ENCODE measurements at places on chromosomes 1 and 21.

DNA sequence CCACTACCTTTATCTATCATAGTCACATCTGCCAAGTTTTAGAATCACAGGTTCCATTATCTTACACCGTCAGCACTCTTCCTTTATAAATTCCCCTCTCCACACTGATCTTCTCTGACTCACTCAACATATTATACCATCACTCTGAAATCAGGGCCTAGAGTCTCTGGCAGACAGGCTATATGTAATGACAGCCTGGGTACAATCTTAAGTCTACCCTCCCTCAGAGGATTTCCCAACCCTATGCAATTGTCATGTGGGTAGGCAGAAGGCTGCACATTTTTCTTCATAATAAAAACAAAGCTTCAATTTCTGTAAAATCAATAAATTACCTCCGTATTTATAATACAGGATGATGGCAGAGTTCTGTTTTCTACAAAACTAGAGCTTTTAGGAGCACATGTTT lies 138.0 kb downstream of the RERE start:
- no peak for DNase-seq

DNA sequence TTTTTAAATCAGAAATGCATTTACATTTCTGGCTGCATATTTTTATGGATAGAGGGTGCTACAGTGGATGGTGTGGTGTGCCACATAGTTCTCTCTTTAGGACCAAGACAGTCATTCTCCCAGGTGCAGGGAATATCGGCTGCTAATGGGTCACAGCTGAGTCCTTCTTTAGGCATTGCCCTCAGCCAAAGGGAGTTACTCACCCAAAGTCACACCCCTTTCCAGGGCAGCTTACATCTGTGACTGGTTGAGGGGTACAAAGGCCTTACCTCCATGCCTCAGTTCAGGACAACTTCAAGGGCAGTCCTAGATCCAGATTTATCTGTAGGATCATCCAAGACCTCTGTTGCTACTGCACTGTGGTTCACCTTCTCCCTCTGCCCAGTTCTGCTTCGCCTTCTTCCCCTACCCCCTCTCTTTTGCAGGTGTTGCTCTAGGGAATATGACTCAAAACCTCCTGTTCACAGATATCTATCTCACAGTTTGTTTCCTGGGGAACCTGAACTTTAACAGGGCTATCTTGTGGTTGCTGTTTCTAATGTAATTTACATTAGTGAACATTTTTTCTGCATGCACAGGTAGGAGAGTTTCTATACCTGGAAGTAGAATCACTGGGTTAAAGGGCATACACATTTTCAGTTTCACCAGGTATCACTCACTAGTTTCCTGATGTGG lies 413.9 kb downstream of the RPS6KC1 start:
- DNase-seq = no peak

GRCh38 chr1:209238356-209238755 lies 345.2 kb upstream of the CAMK1G start:
- no peak for DNase-seq

DNA sequence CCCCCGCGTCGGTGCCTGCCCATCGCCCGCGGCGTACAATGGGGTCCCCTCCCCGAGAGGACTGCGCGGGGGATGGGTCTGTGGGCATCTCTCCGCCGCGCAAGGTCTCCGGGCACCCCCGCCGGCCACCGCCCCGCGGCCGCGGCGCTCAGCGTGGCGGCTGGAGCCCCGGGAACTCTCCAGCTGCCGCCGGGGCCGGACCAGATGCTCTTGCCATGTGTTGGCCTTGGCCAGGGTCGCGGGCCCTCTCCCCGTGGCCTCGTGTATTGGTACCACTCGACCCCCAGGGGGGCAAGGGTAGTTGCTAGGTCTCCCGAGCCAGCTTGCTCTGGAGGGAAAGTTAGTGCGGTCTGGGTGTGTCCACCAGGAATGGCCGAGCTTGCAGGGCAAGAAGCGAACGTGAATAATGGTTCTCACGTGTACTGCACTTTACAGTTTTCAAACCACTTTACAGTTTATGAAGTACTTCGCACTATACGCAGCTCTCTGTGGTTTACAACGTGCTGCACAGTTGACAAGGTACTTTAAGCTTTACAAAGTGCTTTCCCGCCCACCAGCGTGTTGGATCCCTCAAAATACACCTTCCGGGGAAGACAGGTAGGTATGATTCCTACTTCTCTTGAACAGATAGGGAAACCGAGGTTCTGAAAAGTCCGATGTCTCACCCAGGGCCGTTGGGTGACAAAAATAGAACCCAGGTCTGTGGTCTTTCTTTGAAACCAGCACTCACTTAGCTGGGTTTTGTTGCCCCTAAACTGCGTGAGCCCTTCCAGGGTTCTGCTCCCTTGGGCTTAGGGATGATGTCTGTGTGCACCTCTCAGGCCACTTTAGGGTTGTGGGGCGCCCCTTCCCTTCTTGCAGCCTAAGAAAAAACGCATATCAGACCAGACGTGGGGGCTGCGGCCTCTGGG lies 1.2 kb downstream of the EPHB2 start:
- DNase-seq = no peak

- DNase-seq = no peak
Observed at GRCh38 chr1:100516857-100517256, 21.1 kb upstream of the GPR88 start.

GRCh38 chr1:175270361-175270760 lies 77.8 kb upstream of the KIAA0040 start:
- no peak for DNase-seq

DNA sequence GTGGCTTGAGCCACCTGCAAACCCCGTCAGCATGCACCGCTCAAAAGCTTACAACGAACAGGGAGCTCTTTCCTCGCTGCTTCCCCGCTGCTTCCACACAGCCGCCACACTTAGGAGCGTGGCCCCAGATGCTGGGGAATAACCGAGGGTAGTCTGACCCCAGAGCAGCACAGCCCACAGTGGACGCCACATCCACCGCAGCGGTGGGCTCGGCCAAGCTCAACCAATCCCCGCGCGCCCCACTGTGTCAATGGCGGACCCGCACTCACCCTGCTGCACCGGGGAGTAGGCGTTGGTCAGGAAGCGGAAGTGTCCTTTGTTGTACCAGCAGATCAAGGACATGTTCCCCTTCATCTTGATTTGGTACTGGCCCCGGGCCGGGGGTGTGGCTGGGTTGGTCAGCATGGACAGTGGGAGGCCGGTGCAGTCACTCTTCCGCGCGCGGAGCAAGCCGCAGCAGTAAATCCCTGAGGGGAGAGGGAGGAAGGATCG lies 93.5 kb downstream of the PGBD5 start:
- DNase-seq = no peak

GRCh38 chr1:37294529-37294928 lies 179.9 kb upstream of the ZC3H12A start:
- no peak for DNase-seq

DNA sequence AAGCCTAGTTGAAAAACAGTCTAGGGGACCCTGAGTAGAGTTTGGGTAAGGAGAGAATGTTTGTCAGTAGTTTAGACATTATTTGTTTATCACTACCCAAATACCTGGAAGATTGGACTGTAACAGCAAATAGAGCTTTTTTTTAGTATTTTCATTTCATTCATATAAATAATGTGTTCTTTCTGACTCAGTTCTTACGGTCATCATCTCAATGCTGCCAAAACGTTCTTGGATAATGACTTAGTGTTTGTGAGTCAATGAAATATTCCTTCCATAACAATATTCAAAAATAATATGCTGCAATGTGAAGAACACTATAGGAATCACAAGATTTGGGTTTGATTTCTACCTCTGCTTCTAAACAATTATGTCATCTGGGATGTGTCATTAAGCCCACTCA lies 400.0 kb upstream of the PKN2 start:
- no peak for DNase-seq

DNA sequence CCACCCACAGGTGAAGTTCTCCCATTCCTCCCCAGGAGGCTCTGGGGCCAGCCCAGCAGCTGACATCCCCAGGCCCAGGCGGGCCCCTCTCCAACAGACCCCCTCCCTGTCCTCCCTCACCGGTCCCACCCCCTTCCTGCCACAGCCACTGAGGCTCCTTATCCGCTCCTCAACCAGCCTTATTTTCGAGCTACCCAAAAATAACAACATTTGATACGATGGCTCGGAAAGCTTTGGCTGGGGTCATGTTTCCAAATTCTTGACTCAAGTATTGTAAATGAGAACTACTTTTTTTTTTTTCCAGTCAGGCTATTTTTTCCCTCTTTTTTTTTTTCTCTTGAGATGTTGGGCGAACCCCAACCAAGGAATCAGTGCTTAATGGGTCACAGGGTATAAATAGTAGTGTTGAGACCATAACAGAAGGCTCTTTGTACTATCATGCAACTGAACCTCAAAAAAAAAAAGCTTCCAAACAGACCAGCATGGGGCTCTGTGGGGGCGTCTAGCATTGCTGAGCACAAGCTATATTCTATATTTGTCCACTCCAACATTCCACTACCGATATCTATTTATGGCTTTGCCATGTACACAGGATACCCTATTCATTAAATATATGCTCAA lies 27.2 kb downstream of the IRF2BP2 start:
- DNase-seq = no peak

DNA sequence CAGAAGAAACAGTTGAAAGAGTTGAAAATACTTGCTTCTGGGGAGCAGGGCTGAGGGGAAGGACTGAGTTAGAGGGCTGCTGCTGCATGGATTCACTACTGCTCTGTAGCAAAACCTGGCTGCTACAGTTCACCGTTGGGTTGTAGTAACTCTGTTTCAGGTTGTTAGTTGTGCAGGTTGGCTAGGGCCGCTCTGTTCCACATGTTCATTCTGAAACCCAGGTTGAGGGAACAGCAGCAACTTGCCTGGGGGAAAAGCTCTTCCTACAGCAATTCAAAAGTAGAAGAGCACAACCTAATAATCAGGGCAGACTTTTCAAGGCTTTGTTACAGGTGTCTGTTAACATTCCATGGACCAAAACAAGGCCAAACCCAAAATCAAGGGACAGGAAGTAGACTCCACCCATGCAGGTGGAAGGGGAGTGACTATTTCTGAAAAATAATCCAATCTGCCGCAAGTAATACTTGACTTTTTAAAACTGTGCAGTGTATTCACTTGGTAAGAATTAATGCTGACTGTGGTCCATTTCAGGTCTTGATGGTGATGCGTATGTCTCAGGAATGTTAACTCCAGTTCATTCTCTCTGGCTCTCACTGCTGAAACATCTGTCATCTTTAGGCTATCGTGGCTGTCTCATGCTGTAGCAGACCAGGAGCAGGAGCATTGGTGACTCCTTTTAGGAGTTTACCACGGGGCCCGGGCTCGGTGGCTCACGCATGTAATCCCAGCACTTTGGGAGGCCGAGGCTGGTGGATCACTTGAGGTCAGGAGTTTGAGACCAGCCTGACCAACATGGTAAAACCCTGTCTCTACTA lies 5.1 kb upstream of the PARK7 start:
- no peak for DNase-seq

Data from breast epithelium (tissue), 4 donors.